ENCODE measurements at places on chromosomes 11 and 22.

- DNase-seq: no peak
Observed at GRCh38 chr11:3860375-3860774, 4.9 kb downstream of the STIM1 start.

GRCh38 chr11:121134741-121135312 lies 33.8 kb downstream of the TECTA start:
- DNase-seq: no peak

- DNase-seq: no peak
Observed at GRCh38 chr11:124499711-124500110, 43.7 kb downstream of the OR8B12 start.

- DNase-seq: no peak
Observed at GRCh38 chr11:44709966-44710365, 16.8 kb upstream of the TSPAN18 start.

GRCh38 chr11:690738-691633 lies 4.0 kb downstream of the DEAF1 start:
- DNase-seq: no peak

DNA sequence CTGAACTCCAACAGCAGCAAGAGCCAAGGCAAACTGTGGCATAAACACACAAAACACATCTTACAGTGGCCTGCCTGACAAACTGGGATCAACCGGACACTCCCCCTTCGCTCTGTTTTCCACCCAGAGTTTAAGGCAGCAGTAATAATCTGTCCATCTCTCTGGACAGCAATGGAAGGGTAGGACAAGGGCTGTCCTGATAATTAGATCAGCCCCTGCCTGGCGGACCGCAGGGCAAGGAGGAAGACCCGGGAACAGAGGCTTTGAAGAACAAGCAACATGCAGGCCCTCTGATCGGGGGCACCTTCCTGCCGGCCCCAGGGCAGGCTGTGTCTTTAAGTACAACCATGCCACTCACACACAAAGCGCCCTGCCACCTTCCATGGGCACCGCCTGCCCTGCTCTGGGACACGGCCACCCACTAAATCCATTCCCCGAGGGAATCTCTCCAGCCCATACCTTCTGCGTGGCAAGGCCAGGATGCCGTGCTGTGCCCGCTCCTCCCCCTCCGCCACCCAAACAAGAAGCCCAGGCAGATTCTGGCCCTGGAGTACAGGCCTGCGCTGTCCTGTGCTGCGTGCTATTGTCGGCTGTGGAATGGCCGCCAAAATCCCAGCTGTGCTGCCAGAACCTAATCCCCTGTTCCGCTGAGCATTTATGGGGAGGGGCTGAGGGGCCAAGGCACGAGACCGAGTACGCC lies 38.8 kb downstream of the NUMA1 start:
- no peak for DNase-seq

GRCh38 chr22:47315862-47316419 lies 553.5 kb downstream of the TBC1D22A start:
- no peak for DNase-seq

DNA sequence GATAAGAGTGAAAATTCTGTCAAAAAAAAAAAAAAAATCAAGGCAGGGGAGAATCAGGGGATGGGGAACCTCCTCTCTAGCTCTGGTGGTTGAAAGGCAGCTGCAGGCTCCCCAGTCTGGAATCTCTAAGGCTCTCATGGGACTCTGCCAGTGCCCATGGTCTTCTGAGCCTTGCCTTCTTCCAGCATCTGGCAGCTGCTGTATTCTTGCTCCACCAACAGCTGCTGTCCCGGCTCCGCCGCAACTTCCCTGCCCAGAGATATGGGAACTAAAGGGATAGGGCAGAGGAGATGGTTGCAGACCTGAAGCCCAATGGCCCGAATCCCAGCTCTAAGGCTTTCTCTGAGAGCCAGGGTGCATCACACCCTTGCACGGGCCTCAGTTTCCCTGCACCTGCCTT lies 49.5 kb upstream of the PHF21B start:
- DNase-seq: no peak

GRCh38 chr11:66080055-66080817 lies 10.2 kb downstream of the PACS1 start:
- peak; percentile 50 for DNase-seq

DNA sequence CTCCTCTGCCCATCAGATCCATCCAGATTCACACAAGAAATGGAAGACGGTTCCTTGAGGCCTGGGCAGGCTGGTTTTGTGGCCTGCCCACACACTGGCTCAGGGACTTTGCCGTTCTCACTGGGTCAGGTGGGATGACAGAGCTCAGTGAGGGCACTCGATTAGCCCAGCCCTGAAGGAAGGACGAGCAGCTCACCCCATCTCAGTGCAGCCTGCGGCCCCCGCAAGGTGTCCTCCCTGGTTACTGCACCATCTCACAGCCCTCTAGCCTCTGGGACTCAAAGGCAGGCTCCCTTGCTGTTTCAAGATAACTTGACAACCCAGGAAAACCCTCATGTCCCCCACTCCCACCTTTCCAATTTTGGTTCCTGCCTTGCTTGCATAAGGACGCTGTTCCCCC lies 4.2 kb downstream of the SLC16A8 start:
- no peak for DNase-seq

GRCh38 chr22:19003508-19003907 lies 67.4 kb upstream of the PRODH start:
- no peak for DNase-seq

DNA sequence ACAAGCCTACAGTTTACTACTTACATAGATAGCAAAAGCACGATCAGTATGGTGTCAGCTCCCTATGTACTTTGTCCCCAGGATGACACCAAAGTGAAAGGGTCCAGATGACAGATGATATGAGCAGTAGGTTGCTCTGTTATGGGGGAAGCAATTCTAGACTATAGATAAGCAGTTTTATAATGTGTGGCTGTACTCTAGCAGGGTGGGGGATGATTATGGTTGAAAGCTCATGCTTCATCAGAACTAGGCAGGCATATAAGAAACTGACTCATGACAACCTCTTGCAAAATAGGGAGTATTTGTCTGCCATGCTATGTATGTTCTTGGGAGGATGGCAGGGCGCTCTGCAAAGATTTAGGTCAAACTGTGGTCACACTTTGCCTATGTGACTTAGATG lies 158.2 kb upstream of the ZBED5 start:
- no peak for DNase-seq

DNA sequence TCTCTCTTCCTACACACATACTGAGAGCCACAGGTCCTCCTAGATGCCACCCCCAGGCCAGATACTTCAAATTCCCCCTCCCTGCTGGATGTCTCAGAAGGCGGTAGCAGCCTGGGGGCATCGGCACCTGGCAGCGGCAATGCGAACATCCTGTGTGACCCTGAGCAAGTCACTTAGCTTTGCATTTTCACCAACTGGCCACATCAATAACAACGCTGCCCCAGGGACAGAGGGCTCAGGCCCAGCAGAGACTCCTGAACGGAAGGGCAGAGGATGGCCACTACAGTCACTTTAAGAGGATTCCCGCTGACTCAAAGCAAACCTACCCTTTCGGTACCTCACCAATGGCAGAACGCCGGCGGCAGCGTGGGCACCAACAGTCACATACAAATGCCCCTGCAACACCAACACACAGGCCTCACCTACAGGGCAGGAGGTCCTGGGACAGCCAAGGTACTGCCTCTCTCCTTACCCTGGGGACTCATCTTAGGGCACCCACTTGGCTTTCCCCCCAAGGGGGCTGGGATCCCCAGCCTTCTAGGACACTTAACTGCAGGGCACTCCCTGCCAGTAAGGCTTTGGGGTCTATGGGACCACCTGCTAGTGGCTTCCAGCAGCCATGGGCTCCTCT lies 1.6 kb downstream of the LMO1 start:
- no peak for DNase-seq

- no peak for DNase-seq
Observed at GRCh38 chr22:46439576-46440465, 97.6 kb downstream of the CELSR1 start.

- DNase-seq: no peak
Observed at GRCh38 chr11:131404010-131404409, 33.6 kb downstream of the NTM start.

DNA sequence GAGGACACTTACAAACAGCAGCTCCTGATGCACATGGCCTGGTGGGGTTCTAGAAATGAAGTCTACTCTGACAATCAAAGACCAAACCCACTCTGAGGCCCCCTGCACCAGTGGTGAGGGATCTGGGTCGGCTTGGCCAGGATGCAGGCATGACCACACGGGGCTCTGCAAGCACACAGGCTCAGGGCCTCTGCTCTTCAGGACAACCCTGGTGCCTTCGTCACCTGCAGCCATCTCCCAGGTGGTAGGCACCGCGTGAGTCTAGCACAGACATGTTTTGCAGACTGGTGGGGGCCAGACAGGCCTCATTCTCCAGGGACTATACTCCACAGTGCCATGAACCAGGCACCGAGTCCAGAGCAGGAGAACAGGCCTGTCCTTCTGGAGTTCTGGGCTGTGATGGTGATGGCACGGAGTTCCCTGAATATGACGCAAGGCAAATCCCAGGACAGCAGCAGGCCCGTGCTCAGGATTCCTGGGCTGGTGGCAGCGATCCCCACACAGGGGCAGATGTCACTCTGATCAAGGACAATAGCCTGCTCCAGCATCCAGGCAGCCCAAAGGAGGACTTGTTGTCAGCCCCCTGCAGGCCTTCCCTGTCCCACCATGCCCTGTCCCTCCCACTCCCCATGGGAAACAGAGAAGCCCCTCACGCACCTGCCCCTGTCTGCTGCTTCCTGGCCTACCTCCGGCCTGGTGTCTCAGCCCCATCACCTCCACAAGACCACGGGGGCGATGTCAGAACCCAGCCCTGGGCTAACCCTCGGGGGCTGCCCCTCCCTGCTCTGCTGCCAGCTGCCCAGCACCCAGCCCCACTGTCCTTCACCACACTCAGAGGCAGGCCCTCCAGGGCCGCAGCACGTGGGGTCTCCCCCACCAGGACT lies 36.1 kb downstream of the GNB1L start:
- no peak for DNase-seq

- DNase-seq: no peak
Observed at GRCh38 chr11:26021017-26021416, 310.9 kb upstream of the ANO3 start.

- no peak for DNase-seq
Observed at GRCh38 chr11:31641477-31642062, 132.0 kb downstream of the ELP4 start.

DNA sequence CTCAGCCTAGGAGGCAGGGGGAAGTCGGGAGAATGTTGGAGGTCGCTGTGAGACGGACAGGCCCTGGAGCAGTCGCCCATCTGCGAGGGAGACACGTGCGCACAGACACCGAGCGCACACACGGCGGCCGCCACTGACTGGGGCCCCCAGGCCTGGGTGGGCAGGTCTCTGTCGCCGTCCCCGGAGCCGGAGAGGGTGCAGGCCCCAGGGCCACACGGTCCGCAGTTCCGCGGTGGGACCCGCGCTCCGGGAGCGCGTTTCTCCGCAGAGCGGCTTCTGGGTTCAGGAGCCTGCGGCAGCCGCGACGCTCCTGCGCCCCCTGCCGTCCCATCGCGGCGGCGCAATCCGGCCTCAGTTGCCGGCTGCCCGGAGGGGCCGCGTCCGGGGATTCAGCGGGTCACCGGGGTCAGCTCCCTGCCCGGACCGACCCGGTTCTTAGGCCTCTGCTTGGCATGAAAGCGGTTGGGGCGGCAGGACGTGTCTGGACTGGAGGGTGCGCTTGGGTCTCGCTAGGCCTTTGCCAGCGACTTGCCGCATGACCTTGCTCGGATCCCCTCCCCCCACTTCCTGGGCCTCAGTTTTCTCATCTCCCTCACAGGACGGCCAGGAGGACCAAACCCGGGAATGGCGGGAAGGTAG lies 31.2 kb downstream of the PDE2A start:
- peak; percentile 11 for DNase-seq

GRCh38 chr11:69593851-69594250 lies 47.1 kb upstream of the CCND1 start:
- no peak for DNase-seq

DNA sequence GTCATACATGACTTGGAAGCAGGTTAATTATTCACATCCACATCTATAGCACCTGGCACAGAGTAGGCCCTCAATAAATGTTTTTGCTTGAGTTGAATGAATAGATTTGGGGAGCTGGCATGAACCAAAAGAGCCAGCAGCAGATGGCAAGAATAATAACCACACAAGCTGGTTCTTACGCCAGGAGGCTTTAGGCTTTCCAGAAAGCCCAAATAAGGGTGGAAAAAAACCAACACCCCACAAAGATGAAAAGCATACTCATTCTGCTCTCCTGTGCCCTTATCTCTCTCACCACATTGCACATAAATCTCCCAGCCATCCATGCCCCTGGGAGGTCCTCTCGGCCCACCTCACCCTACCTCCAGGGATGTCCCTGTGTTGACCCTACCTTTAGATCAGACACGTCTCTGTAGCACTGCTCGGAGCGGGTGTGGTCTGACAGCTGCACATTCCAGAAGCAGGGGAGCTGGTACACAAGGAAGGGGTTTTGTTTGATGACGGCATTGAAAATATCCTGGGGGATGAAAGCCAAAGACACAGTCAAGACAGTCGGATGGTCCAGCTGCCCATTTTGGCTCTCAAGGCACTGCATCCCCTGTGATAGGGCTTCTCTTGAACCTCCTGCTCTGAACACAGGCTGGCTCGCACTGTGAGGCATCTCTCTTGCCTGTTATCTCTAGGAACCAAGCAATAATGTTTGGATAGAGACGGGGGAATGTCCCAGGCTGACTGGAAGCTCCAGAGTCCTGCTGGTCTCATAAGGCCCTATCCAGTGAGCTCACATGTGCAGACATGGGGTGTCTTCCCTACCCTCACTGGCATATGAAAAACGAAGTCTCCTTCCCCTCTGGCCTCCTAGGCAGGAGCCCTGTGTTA lies 323.6 kb upstream of the SYN3 start:
- DNase-seq: no peak

DNA sequence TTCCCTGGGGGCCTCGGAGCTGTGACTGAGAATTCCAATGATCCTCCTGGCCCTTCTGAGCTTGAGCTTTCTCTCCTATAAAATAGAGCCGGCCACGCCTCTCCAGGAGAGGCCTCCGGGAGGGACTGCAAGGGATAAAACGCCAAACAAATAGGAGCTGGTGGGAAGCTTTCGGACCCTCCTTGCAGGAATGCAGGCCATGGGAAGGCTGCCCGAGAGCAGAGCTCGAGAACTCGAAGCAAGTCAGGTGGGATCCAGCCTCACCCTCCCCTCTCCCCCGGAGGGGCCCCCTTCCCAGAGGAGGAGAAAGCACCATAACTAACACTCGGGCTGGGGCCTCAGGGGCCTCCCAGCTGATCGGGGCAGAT lies 34.6 kb downstream of the FLRT1 start:
- no peak for DNase-seq

- no peak for DNase-seq
Observed at GRCh38 chr22:20185750-20186149, 34.9 kb upstream of the CCDC188 start.

GRCh38 chr11:60064111-60064510 lies 7.6 kb downstream of the MS4A3 start:
- no peak for DNase-seq

GRCh38 chr11:110173811-110174644 lies 80.8 kb downstream of the ZC3H12C start:
- peak; percentile 35 for DNase-seq

GRCh38 chr22:22877523-22878210 lies 9.9 kb upstream of the IGLL5 start:
- peak; percentile 70 for DNase-seq

DNA sequence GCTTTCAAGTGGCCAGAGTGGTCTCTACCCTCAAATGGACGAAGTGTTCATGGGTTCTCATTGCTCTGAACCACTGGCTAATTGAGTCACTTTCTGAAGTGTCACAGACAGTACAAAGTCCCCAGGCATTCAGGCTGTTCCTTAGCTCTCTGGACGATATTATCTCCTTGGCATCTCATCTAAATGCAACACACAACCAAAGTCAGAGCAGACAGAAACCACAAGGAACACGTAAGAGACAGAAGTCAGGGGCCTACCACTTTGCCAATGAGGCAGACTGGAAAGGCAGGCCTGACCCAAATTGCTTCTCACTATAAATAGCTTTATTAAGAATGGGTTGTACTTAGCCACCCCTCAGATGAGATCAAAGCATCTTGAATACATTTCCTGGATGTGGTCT lies 29.0 kb upstream of the LDLRAD3 start:
- no peak for DNase-seq
